NCI-H69 (cell line): ENCODE measurements at places on chromosomes 1 and 21.

DNA sequence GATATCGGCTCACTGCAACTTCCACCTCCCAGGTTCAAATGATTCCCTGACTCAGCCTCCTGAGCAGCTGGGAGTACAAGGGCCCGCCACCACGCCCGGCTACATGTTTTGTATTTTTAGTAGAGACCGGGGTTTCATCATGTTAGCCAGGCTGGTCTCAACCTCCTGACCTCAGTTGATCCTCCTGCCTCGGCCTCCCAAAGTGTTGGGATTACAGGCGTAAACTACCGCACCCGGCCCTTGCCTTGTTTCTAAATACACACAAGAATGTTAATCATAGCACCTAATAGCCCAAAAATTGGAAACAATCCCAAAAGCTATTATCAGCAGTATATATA lies 1.2 kb upstream of the MSTO1 start:
- peak; percentile 9 for DNase-seq

GRCh38 chr1:159122005-159122621 lies 45.5 kb upstream of the AIM2 start:
- no peak for DNase-seq

DNA sequence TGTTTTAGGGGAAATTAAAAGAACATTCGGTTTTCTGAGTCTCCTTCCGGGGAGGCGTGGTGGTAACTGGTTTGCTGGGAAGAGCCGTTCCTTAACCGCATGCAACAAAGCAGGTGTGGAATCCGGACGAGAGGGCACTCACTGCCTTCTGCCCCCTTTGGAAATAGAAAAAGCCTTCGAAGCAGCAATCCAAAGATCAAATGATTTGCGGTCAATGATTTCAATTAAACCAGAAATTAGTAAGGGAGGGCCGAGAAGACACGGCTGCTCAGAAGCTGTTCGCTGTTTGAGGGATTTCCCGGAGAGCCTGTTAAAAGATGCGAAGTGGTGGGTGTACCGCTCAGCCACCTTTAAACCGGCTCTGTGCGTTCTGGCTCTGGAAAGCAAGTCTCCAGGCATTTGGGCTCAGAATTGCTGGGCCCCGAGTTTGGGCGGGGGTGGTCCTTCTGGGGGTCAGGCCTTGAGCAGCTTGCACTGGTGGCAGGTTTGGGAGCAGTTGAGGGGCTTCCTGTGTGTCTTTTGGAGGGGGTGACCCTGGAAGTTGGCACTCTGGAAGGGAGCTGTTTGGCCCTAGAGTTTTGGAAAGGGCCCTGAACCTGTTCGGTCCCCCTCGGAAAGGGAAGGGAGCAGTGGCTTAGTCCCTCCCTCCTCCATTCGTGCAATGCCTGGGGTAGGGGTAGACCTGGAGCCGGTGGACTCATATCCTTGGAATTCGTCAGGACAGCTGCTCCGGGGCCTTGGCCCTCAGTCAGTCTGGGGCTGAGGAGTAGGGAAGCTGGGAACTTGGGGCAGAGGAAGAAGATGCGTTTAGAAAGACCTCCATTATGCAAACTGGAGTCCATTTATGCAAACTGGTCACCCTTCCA lies 3.1 kb downstream of the SIM2 start:
- no peak for DNase-seq

GRCh38 chr1:17631410-17631809 lies 91.9 kb downstream of the ARHGEF10L start:
- DNase-seq = no peak

DNA sequence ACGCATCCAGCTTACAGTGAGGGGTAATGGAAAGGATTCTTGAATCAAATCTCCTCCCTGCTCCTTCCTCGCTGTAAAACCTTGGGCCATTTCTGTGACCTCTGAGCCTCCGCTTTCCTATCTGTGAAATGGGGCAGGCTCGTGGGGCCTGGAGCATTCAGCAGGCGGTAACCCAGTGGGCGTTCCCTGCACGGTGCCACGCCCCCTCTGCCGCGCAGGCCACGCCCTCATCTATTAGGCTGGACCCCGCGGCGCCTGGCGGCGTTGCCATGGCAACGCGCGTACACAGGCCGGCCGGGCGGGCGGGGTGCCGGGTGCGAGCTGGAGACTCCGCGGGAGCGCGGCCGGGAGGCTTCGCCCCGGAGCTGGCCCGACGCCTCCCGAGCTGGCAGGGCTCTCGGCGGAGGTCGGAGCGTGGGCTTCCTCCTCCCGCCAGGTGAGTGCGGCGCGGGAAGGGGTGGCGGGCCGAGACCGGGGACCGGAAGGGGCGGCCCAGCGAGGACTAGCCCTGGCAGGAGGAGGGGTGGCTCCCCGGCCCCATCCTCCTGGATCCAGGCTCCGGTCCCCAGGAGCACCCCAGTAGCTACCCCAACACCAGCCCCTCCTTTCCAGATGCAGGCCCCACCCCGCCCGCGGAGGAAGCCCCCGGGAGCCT lies at the start of gene FHAD1:
Gene FHAD1, plus strand, starts transcription at position 264 of the 655 bp plus-strand sequence. CDS start 4,562 bp downstream, outside the sequence.
- peak; percentile 90 for DNase-seq

DNA sequence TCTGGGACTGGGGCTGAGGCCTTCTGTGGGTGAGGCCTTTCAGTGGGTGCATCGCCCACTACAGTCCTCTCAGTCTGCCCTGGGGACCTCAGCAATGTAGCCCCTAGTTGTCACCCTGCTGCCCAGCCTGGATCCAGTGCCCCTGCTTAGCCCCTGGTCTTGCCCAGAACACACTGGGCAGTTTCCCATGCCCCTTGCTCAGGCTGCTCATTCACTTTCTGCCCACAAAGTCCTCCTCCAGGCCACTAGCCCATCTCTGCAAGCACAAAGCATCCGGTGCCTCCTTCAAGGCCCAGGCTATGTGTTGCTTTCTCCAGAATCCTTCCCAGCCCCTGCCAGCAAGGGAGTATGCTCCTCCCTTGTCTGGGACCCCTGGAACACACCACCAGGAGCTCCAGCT lies 5.4 kb upstream of the ADORA1 start:
- no peak for DNase-seq

GRCh38 chr1:77349275-77349674 lies 67.5 kb downstream of the AK5 start:
- no peak for DNase-seq

GRCh38 chr1:198530953-198531352 lies 9.5 kb downstream of the ATP6V1G3 start:
- DNase-seq = peak; percentile 99

GRCh38 chr1:231590453-231591198 lies 36.0 kb upstream of the DISC1 start:
- peak; percentile 52 for DNase-seq

- no peak for DNase-seq
Observed at GRCh38 chr1:181726320-181727012, 243.1 kb downstream of the CACNA1E start.

GRCh38 chr1:189693140-189693539 lies 784.5 kb downstream of the BRINP3 start:
- peak; percentile 18 for DNase-seq

GRCh38 chr1:48876330-48876785 lies 99.7 kb upstream of the BEND5 start:
- peak; percentile 6 for DNase-seq

GRCh38 chr1:180544050-180544449 lies 14.7 kb upstream of the OVAAL start:
- peak; percentile 32 for DNase-seq

DNA sequence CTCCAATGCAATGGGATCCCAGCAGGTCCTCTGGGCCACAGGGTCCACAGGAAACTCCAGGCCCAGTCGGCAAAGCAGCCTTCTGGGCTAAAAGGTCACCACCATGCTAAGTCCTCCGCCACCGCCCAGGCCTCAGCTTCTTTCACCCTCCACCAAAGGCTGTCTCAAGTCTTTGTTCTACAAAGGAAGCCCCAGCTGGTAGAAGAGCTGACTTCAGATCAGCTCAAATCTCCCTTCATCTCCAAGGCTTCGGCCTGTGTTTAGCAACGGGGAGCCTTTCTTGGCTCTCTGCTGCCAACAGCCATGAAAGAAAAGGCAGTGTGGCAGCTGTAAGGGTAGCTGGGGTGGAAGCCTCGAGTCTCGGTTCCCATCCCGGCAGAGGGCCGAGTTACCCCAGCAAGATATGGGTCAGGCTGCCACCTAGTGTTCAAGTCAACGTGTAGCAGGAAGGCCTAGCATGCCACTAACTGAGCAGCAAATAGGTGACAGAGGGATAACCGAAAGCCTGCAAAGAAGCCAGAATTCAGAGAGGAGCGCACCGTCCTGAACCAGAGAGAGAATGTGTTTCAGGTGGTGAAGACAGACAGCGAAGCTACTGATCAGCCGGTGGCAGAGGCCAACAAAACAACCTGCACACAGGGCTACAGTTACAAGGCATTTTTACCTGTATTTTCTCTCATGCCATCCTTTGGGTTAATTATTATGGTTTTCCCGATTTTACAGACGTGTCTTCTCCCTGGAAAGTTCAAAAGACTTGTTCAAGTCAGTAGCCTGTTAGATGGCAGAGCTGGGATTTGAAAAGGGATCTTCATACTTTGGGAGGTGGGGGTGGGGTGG lies 26.8 kb upstream of the CRNN start:
- DNase-seq = peak; percentile 65

DNA sequence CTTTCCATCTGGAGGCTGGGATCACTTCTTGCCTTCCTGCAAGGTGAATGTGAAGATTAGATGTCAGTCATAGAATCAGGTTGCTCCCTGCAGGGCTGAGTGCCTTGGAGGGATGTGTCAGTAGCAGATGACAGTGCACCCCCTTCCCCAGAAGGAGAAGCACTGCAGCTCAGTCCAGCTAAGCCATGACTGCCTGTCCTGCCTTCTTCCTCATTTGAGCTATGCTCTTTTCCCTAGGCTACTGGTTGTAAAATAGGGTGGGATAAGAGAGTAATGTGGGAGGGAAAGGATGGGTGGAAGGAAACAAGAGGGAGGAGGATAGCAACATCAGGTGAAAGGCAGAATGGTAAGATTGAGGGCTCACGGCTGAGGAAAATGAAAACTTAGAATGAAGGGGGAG lies 11.1 kb upstream of the FABP3 start:
- no peak for DNase-seq

- peak; percentile 87 for DNase-seq
Observed at GRCh38 chr1:225847610-225848009, 34.6 kb downstream of the TMEM63A start.

DNA sequence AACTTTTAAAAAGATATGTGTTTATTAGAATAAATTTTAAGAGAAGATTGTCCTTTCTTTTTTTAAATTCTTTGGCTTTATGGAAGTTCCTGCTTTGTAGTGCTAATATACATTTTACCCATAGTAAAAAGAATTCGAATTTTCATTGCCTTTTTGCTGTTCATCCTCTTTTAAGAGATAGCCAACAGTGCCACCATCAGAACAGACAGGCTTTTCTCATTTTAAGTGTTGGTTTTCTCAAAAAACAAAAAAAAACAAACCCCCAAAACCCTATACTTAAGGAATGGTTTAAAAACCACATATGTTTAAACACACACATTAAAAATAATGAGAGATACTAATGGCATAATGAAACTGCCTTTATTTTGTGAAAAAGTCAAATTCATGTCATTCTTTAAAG lies 118.8 kb downstream of the NEK7 start:
- peak; percentile 68 for DNase-seq

DNA sequence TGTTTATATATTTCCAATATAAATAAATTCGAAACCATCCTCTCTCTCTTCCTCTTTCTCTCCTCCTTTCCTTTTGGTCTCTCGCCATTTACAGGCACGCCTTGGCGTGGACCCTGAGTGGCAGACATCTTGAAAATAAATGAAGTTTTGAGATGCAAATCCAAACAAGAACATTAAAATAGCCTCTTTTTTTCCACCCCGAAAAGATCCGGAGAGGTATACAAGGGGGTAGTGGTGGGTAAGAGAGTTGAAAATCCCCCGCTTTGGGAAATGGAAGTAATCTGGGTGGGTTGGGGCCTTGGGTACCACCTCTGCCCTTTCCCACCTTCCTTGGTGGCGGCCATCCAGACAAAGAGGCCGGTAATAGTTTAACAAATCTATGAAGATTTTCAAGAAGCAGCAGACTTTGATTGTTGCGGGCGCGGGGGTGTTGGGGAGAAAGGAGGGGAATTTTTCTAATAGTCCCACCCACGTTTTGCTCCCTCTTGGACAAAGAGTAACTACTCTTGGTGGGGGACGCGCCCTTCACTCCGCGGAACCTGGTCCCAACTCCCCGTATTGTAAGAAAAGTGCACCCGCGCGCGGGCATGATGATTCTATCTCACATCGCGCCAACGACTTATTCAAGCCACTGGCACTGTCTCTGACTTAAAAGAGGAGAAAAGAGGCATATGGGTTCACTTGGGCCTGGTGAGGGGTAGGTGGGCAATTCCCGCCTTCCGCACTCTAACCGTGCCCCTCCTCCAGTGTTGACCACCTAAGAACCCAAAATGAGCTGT lies 4.0 kb upstream of the FOXD3 start:
- DNase-seq = no peak

DNA sequence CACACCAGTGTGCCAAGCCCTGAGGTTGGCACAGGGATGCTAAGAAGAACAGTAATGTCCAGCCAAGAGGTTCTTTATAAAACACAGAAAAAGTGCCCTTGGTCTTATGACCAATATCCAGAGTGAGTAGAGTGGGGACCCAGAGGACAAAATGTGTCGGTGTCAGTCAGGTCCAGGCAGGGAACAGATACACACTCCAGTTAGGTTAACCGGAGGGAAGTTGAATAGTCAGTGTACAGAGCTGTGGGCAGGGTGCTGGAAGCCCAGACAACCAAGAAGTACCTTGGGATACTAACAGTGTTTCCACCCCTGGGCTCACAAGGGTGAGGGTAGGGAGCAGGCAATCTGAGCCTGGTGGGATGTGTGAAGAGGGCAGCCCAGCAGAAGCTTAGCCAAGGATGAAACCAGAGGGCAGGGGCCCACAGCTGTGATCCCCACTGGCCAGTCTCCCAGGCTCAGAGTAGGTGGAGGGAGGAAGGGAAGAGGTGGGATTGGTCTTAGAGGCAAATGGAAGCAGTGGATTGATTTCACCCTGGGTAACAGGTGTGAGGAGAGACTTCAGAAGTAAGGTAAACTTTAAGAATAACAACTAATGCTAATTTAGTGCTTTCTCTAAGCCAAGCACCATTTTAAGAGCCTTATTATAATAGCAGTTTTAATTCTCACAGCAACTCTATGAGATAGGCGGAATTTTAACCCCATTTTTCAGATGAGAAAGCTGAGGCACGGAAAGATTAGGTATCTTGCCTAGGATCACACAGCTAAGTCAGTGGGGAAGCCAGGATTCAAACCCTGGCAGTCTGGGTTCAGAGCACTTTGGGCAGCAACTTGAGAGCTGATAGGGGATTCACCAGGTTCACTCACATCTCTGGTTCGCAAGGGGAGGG lies 143.4 kb upstream of the HOOK1 start:
- DNase-seq = no peak

GRCh38 chr1:170250531-170251276 lies 104.9 kb downstream of the NTMT2 start:
- peak; percentile 20 for DNase-seq

GRCh38 chr1:7669559-7670311 lies 101.4 kb upstream of the VAMP3 start:
- peak; percentile 79 for DNase-seq
